ENCODE measurements at places on chromosomes 7 and 10.

DNA sequence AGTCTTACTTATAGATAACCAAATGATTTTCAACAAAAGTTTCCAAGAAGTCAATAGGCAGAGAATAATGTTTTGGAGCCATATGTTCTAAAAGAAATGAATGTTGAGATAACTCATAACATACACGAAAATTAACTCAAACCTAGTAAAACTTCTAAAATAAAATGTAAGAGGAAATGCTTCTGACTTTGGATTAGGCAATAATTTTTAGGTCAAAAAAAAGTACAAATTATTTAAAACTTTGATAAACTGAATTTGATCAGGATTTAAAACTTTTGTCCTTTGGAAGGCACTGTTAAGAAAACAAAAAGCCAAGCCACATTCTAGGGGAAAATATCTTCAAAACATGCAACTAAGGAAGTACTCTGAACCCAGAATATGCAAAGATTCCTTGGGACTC lies 148.2 kb upstream of the GPR22 start:
- no peak for DNase-seq

GRCh38 chr10:78985973-78986818 lies 82.6 kb upstream of the ZMIZ1 start:
- DNase-seq: no peak

DNA sequence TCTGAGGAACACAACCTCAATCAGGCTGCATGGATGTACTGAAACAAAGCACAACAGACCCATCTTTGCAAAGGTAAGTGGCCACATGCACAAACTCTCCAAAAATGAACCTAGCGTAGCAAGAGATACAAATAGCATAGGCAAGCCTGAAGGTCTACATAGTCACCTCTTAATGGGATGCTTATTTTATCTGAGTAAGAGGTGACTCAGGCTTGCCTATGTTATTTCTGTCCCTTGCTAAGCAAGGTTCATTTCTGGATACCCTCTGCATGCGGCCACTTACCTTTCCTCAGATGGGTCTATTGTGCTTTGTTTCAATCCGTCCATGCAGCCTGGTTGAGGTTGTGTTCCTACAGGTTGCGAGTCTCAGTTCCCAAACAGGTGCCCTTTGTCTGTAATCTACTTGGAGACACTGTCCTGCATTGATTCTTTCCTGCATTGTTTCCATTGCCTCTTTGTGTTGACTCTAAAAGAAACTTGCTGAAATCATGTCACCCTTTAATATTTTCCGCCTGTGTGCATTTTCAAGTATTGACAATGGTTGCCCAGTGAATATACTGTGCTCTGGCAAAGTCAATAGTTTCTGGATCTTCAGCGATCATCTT lies 291.8 kb upstream of the LYZL1 start:
- no peak for DNase-seq

- DNase-seq: no peak
These were observed 31.3 kb downstream of the PAX2 start for GRCh38 chr10:100776671-100777070.

DNA sequence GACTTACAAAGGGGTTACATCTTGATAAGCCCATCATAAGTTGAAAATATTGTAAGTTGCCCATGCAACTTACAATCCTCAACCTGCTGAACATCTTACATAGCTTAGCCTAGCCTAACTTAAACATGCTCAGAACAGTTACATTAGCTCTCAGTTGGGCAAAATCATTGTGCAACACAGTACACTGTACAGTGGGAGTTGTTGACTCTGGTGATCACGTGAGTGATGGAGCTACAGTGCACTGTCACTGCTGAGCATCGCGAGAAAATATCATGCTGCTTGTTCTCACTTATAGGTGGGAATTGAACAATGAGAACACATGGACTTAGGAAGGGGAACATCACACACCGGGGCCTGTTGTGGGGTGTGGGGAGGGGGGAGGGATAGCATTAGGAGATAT lies 214.9 kb upstream of the ZMIZ1 start:
- no peak for DNase-seq

DNA sequence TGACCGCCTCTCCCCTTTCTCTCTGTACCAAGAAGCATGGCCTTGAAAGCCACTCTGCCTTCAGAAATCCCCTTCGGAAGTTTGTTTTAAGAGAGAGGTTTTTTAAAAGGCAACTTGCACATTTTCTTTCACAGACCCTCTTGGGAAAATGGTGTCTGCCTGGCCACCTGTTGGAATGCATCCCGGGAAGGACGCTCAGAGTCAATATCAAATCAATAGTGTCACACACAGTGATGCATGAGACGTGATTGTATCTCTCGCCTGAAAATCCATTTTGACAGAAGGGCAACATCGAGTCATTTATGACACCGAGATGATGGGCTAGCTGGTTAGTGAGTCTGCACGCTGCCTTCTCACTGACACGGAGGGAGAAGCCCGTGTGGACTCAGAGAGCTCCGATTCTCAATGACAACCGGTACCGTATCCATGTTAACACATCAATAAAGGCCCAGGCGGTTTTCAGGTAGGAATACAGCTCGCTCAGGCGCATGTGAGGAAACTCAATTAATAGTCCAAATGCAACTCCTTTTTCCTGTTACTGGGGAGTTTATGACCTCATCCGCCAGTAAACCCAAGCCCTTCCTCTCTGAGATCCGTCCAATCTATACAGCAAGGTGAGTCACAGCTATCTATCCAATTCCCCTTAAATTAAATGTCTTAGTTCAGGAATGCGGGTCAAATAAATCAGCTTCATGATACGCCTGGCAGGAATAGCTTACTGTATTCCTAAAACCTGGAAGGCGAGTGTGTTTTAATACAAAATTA lies 621.5 kb upstream of the MKI67 start:
- DNase-seq: no peak

DNA sequence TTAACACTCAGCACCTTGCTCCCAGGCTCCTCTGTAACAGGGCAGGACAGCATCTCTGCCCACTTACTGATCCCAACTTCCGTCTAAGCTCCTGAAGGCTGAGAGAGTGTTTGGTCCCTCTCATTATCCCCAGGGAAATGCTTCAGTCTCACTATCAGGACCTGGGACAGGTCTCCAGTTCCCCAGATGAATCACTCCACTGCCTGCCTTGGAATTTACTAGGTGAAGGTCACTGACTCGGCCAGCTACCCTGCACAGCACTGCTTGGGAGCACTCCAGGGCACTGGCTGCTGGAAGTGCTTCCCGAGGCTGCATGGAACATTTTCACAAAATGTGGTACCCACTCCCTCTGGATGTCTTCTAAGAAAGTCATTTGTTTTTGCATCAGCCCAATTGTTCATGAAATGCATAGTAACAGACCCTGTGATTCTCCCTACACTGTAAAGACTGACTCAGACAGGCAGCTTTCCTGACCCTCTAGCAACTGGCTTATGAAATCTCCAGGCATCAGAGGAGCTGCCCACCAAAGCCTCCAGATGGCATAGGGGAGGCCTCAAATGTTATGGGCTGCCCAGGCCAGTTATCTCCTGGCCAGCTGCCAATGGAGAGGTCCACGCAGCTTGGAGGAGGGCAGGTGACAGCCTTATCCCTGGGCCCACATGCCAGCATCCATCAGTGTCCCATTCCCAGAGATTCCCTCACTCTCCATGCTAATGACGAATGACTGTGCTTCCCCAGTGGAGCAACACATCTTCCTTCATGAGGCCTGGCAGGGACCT lies 89.1 kb downstream of the GFRA1 start:
- no peak for DNase-seq

Measured in left colon (tissue), 2 donors.